ENCODE measurements at places on chromosomes 13 and 19.

DNA sequence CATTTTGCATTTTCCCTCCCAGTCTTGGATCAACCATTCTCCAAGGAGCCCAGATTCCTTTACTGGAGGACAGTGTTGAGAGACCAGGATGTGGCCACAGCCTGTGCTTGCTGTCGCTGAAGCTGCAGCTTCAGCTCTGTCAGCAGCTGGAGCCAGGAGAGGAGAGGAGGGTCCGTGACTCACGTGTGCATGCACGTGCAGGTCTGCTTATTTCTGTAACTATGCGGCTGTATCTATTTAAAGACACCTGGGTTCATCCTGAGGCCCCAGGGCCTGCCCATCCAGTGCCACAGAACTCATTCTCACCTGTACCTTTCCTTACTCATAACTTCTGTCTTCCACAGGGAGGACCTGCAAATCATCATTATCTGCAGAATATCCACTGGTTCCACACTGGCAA, 8.2 kb upstream of the LAMP1 start:
- DNase-seq, result no peak

DNA sequence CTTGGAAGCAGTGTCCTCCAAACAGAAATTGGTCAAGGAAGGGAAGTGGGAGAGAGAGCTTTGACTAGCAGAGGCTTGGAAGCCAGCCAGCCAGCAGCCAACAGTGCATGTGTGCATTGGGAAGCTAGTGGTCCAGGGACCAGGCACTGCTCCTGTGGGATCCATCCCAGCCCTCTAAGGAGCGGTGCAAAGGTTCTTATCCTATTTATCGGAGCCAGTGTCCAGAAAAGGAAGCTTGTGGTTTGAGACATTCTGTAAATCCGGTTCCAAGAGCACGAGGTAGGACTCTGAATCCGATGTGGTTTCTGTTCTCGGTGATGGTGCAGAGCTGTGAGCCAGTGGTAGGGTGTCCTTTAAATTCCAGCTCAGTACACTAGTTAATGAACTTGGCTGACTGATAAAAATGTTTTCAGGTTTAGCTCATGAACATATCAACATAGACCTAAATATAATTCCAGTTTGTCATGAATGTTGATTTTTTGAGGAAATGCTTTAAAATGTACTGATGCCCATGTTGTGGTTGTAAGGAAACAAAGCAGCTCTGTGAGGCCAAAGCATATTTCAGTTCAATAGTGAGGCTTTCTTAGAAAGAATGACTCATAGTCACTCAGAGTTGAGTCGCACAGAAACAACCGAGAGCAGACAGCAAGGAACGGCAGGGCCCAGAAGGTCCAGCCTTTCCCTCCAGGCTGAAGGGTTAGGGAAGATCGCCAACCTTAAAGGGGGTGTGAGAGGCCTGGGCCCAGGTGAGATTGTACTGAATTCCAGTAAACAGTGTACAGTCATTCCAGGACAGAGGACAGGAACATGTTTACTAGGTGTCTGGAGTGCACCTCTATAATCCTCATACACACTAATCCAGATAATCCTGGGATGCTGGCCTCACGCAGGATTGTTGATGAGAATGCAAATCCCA, 21.5 kb upstream of the GARRE1 start:
- no peak for DNase-seq

GRCh38 chr19:30118760-30119159, 176.7 kb downstream of the URI1 start:
- DNase-seq, result no peak

DNA sequence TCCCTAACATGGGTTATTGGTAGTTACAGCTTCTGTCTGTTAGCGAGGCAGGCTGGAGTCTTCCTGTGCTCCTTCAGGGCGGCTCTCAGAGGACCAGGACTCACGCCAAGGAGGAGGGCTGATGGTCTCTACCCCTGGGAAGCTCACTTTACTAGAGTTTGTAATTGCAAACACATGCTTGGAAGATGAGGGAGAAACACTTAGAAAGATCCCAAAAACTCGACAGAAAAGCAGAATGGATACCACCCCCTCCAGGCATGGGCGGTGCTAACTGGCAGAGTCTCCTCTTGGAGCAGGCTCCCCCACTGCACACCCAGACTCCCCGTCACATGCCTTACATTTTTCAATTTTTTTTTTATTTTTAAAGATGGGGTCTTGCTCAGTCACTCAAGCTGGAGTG, 62.0 kb downstream of the PARP4 start:
- DNase-seq, result no peak

GRCh38 chr13:110826861-110827672, 87.8 kb downstream of the ANKRD10 start:
- DNase-seq, result no peak

- no peak for DNase-seq
Observed at GRCh38 chr13:32285633-32285965, 29.6 kb downstream of the ZAR1L start.

DNA sequence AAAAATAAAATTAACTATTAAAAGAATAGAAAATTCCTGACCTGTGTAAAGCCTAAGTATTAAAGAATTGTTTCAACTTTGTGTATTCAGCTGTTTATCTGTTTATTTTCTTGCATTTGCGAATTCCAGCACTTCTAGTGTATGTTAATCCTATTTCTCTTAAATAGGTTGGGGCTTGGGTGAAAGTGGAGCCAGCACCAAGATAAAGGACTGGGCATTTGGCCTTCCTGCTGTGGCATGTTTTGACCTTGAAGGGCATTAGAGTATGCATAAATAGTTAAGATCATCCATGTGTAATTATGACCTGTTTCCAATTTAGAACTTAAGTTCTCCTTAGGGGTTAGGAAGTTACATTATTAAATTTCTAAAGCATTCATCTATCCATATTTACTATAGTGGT, 151.3 kb downstream of the NBEA start:
- DNase-seq, result no peak

GRCh38 chr13:37599519-37599918, 951 bp upstream of the POSTN start:
- DNase-seq, result no peak

DNA sequence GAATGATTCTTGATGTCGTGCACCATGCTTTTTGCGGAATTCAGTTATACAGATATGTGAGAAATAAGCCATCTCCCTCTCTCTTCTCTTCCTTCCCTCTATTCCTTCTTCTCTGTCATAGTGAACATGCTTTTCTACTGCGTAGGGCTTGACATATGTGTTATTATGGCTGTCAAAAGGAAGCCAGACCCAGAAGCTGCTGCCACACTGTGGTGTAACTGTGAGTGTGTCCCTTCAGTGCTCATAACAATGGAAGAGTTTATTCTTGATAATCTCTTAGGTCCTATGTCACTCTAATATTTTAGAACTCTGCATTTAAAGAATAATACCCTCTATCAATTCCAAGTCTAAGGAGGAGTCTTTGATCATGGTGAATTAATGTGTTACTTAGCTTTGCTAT, 208.9 kb upstream of the TMTC4 start:
- no peak for DNase-seq

DNA sequence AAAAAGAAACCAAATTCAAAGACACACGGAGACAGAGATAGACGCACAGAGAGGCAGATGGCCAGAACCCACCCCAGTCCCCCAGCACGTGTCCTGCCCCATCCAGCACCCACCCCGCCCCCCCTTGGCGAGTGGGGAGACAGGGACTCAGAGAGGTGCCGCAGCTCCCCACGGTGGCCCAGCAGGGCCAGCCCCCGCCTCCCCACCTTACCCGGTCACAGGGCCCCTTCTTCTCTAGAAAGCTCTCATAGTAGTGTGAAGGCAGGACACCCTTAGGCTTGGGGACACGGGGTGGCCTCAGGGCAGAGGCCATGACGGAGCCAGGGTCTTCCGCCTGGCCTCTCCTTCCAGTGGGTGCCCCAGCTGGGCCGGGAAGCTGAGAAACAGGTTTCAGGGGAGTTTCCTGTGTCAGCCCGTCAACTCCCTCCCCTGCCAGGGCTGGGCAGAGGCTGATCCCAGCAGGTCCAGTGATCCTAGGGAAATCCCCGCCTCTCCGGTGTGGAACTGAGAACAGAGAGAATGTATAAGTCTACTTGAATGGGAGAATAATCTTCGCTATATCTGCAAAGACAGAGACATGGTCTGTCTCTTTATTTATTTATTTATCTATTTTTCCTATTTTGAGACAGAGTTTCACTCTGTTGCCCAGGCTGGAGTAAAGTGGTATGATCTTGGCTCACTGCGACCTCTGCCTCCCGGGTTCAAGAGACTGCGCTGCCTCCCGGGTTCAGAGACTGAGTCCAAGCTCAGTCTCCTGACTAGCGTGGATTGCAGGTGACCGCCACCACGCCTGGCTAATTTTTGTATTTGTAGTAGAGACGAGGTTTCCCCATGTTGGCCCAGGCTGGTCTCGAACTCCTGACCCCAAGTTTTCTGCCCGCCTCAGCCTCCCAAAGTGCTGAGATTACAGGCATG, at the start of gene STAP2:
TSS of gene STAP2 (minus strand) at position 387 of the 915 bp plus-strand sequence. CDS start at position 313, 74 bp downstream.
- no peak for DNase-seq

GRCh38 chr19:49556412-49557398, 23.7 kb downstream of the NOSIP start:
- no peak for DNase-seq

GRCh38 chr19:16202320-16203255, 4.9 kb downstream of the AP1M1 start:
- DNase-seq, result no peak

DNA sequence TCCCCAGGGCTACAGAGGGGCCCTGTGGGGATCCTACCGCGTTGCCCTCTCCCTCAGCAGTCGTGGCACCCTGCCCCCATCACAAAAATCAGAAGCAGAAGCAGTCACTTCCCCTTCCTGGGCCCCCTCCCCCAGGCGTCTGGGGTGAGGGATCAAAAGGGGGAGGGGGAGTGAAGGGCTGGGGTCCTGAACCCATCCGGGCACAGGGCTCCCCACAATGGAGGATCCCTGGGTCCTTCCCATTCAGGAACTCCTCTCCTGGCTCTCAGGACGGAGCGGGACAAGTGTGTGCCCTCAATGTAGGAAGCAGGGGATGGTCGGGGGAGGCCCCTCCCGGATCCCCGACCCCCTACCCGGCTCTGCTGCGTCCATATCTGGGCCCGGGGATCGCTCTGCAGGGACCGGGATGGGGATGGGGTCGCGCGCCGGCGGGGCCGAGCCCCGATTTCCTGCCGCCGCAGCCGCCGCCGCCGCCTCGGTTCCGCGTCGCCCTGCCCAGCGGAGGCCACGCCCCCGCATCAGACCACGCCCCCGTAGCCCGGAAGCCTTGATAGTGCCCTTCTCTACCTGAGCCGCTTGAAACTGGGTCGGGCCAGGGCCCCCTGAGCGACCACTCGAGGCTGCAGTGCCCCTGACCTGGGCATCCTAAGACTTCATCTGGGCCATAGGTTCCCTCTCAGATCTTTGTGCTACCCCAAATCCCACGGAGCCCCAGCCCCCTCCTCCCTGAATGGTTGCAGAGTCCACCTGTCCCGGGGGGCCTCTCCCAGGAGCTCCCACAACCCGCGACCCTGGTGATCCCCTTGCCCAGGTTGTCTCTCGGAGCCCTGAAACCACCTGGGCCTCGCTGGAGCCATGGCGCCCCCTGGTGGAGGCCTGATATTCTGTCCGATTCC, at the start of gene GMIP:
TSS of gene GMIP (minus strand) at position 500 of the 896 bp plus-strand sequence. CDS start at position 372, 128 bp downstream.
- DNase-seq, result peak; percentile 75

All from hematopoietic multipotent progenitor cell treated with erythropoietin and hydrocortisone succinate and interleukin-3 and kit ligand, for 17 days (in vitro differentiated cells).